Right lung (tissue), 10 donors: ENCODE measurements at places on chromosomes 5 and 9. TPM values are rescaled to one million over a fixed set of nuclear protein-coding genes. Genes with fewer than 3 reads are reported as not detected.

DNA sequence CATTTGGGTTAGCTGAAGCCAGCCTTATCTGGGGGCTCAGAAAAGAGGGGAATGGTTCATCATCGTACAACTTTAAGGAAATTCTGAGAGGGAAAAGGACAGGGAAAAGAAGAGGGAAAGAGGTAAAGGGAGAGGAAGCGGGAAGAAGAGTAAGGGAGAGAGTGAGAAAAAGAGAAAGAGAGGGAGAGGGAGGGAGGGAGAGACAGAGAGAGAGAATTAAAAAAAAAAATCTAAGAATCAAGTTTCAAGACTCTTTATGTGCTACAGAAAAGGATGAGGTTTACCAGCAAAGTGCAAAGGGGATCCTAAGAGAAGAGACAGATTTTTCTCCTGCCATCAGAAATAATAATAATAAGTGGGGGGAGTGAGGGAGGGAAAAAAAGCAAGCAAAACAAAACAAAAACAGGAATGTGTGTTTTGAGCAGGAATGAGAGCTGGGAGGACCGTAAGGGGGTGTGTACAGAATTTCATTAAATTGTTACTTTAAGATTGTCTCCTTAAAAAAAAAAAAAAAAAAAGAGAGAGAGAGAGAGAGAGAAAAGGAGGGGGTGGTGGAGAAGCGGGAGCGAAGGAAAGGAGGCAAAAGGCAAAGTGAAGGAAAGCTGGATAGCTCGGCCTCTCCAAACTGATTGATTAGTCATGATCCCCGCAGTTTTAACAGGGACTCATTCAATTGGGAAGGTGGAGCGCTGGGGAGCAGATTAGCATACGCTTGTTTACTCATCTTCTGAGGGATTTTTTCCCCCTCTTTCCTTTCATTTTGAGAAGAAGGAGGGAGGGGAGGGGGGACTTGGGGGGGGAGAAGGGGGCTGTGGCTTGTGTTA is 438 bp upstream of the PAPPA start:
- DNase-seq = no peak

DNA sequence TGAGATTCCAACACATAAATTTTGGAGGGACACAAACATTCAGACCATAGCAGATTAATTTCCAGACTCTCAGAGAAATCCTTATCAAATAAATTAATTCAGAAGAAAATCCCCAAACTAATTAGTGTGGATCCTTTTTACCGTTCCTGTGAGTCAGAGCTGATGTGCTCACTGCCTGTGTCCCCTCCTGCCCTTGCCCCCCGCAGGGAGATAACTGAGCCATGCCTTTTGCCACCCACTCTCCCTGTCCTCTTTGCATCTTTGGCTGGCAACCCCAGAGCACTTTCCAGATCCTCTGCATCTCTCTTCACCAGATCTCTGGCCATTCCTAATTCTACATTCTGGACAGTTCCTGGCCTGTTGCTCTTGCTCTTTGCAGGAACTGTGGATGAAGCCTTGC is 135.4 kb upstream of the MAP1B start:
- DNase-seq = no peak

DNA sequence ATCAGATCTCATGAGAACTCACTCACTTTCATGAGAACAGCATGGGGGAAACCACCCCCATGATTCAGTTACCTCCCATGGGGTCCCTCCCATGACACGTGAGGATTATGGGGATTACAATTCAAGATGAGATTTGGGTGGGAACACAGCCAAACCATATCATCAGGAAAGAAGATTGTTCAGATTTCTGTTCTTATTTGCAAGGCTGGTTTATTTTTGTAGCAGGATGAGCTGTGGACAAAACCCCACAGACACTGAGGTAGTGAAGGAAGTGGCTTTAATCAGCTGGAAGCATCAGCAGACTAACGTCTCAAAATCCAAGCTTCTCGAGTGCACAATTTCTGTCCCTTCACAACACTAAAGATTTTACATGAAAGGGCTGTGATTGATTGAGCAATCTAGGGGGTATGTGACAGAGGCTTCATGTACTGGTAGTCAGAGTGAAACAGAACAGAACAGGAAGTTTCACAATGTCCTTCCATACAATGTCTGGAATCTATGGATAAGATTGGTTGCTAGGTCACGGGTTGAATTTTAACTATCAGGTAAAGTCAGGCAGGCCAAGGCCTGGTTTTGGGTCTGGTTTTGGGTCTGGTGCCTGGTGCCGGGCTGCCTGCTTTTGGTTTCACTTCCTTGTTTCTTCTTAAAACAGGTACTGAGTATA is 91.3 kb upstream of the ZNF366 start:
- DNase-seq = no peak

FOXD4L4 gene
- not detected for polyA plus RNA-seq

- DNase-seq = peak; percentile 5
Measured at GRCh38 chr9:111094433-111094924, 56.2 kb upstream of the LPAR1 start.

DNA sequence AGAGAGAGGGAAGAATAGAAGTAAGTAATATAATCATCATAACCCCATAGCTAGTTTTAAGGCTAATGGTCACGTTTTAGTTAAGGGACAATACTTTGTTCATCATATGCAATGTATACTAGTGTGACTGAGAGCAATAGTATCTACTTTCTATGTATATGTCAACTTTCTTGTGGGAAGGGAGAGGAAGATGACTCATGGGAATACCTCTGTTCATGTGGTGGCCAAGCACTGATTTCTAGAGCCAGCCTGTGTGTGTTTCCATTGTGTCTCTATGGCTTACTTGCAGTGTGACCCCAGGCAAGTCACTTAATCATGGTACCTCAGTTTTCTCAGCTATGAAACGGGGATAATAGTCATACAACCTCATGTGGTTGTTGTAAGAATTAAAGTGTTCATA is 639.6 kb downstream of the CETN3 start:
- DNase-seq = no peak

NRG2 gene
- polyA plus RNA-seq = 7.4 TPM

DNA sequence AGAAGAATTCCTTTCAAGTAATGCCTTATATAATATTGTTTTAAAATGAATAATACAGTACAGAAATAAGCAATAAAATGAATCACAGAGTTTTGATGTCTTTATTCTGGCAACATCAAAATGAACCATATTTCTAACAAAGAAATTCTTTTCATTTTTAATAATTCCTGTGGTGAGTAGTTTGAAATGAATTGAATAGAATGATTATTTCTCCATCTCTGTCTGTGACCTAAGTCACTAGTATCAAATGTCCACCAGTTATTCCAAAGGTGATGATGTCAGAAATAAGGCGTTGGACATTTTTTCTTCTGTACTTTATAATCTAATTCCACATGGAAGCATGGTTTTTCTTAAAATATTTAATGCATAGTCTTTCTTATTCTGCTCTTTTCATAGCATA is 106.2 kb downstream of the ADAMTSL1 start:
- no peak for DNase-seq

GRCh38 chr5:153905219-153905618 is 133.5 kb downstream of the FAM114A2 start:
- no peak for DNase-seq

DNA sequence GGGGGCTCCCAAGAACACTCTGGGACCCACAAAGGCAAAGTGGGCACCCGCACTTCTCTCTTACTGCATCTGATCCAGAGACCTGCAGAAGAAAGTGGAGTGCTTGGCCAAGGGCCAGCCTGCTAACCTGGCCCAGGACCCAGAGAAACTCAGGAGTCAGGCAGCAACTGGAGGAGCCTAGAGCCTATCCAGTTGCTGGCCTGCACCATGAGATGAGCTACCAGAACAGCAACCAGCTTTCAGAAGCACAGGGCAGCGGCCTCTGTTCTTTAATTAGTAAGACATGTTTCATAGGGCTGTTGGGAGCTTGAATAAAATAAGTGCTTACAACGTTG is 298.3 kb downstream of the GADD45G start:
- DNase-seq = no peak

PALM2AKAP2 gene
- polyA plus RNA-seq = 28.2 TPM

TXNDC8 gene
- not detected for polyA plus RNA-seq

DNA sequence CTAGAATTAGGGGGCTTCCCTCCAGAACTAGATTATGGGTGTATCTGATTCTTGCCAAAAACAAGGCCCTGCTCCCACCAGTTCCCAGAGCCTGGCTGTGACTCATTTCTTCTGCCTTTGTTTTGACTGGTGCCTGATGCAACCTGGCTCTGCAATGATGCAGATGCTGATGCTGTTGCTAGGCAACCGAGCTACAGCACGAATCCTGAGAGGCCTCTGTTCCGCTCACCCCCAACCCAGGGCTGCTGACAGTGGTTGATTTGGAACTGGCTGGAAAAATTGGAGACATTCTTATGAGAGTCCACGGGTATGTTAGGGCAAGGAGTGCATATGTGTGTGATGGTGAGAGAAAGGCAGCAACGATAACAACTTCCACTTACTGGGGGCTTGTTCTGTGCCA is 100.3 kb downstream of the NSG2 start:
- DNase-seq = no peak

DNA sequence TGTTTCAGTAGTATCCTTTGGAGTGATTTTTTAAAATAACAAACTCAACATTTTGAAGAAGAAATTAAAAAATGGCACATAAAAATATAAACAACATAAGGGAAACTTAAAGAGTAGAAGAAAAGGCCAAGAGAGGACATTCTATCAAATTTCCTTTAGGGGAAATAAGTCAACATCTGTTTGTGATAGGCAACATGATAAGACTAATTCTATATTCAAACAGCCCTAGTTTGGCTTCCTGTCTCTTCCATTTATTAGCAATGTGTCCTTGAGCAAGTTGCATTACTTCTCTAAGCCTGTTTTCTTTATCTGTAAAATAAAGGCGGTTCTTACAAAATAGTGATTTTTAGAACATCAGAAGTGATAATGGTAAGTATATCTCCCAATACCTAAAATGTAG is 24.7 kb downstream of the TYRP1 start:
- DNase-seq = no peak

DNA sequence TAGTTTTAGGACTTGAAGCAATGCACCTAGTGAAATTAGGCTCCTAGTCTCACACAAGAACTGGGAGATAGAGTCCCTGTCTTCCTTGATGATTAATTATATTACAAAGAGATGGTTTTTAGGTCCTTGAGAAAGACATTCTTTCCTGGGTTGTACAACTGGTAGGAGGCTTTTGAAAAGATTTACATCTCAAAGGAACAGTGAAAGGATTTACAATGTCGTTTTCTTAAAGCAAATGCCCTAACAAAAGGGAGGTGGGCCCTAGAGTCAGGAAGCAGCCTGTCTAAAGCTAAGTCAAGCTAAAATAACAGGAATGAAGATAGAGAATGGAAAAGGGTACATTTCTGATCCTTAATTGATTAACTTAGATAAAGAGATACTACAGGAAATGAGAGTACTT is 102.2 kb upstream of the IL7R start:
- no peak for DNase-seq

DNA sequence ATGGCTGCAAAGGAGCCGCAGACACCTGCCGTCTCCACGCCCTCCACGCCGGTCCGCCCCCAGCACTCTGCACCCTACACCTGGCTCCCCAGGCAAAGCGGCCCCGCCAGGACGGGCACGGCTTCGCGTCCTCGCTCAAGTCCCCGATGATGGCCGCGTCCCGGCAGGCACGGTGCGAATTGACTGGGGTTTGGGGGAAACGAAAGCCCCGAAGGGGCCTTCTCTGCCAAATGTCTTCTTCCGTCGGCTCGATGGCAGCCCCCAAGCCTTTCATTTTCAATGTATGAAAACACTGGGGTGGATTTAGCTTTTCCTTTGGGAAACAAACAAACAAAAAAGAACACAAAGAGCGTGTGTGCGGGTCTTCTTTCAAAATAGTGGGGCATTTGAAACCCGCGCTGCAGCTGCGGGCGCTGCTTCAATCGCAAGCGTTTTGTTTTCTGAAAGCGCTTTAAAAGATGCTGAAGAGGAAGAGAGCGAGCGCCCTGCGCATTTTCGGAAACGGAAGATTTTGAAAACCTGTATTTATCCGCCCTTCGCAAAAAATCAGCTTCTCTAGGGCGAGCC is 160.0 kb downstream of the RMI1 start:
- no peak for DNase-seq

DNA sequence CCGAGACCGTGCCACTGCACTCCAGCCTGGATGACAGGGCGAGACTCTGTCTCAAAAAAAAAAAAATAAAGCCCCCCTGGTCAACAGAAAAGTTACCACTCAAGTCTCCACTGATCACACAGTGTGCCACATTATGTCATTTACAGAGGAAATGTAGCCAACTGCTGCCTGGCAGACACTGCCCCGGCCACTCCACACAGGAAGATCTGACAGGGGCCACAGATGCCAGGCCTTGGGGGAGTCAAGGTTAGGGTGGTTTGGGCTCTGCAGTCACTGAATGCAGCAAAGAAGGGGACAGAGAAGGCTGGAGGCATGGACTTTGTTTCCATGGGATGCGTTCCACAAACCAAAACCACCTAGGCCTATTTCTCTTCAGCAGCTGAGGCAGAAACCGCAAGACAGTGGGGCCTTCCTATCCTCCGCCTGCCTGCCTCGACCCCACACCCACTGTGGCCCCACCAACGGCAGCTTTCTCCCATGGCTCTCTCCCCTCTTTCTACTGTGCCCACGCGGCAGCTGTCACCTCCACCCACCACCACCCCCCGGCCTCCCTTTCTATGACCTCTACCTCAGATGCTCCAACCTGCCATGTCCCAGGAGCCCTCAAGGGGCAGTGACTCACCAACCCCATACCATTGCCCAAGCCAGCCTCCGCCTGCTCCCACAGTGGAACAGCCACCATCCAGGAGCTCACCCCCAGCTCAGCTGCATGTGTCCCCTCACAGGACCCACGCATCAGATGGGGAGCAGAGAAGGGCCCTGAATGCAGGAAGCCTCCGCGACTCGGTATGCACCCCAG is 12.4 kb downstream of the IPPK start:
- DNase-seq = no peak

DNA sequence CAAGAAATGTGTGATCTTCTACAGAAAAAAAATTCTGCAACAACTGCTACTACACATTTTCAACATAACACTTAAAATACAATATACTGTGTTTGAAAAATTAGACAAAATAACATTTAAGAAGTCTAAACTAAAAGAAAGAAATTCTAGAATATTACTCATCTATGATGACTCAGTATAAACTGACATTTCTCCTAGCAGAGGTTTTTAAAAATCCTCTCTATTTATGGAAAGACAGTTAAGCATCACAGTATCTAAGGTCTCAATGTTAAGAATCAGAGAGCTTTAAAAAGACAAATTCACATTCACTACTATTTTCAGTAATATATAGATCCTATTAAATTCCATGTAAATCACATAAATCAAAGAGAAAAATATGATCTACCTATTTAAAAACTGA is 61.3 kb downstream of the NR2F1-AS1 start:
- DNase-seq = no peak

GRCh38 chr9:90906316-90907055 is 104.9 kb downstream of the SYK start:
- DNase-seq = no peak
